ENCODE measurements at places on chromosomes 4 and X.

DNA sequence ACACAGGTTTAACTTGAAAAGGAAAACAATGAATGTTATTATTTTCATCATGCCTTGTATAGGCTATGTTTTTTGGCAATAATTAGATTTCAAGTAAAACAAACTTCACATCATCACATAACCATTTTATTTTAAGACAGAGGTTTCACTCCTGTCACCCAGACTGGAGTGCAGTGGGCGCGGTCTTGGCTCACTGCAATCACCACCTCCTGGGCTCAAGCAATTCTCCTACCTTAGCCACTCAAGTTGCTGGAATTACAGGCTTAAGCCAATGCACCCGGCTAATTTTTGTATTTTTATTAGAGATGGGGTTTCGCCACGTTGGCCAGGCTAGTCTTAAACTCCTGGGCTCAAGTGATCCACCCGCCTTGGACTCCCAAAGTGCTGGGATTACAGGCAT is 658.6 kb upstream of the ATOH1 start:
- no peak for DNase-seq

DNA sequence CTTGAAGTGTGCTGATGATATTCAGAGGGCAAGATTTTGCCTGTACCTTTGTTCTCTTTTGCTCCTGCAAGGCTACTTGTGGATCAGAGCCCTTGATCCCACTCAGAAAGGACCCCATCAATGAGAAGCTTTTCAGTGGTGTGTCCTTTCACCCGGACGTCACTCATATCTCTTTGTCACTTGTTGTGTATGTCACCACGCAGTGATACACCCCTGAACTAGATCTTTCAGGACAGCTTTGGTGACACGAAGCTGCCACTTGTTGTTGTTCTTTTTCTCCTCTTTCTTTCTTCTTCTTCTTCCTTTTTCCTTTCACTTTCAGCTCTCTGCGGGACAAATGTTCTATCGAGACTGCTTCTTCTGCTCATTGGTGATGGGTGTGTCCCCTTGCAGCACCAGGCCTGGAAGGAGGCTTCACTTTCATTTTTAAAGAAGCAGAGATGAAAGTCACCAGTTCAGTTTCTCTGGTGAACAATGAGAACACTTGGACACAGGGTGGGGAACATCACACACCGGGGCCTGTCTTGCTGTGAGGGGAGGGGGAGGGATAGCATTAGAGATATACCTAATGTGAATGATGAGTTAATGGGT is 83.6 kb downstream of the NBDY start:
- DNase-seq, result no peak

GRCh38 chr4:122583906-122584305 is 37.0 kb downstream of the IL21 start:
- DNase-seq, result no peak

GRCh38 chr4:168868044-168868781 is 141.8 kb downstream of the CBR4 start:
- DNase-seq, result no peak

GRCh38 chr4:33037464-33037863 is 2317.3 kb downstream of the PCDH7 start:
- no peak for DNase-seq

- no peak for DNase-seq
Observed at GRCh38 chr4:133154725-133155124, 5.6 kb downstream of the PCDH10 start.

GRCh38 chr4:145565328-145565727 is 53.9 kb upstream of the MMAA start:
- no peak for DNase-seq

GRCh38 chrX:125003746-125004446 is 315.8 kb upstream of the TEX13C start:
- no peak for DNase-seq

GRCh38 chr4:106650701-106651100 is 282.1 kb upstream of the GIMD1 start:
- DNase-seq, result no peak
